ENCODE measurements at places on chromosomes 6 and 20.

- DNase-seq, result no peak
Measured at GRCh38 chr6:168293636-168294530, 25.7 kb downstream of the DACT2 start.

GRCh38 chr20:25030007-25030648 lies 27.8 kb downstream of the ACSS1 start:
- DNase-seq, result no peak

- DNase-seq, result no peak
Measured at GRCh38 chr20:17843246-17844132, 125.1 kb downstream of the SNX5 start.

GRCh38 chr6:63507096-63507495 lies 65.2 kb upstream of the LOC128125822 start:
- DNase-seq, result no peak

DNA sequence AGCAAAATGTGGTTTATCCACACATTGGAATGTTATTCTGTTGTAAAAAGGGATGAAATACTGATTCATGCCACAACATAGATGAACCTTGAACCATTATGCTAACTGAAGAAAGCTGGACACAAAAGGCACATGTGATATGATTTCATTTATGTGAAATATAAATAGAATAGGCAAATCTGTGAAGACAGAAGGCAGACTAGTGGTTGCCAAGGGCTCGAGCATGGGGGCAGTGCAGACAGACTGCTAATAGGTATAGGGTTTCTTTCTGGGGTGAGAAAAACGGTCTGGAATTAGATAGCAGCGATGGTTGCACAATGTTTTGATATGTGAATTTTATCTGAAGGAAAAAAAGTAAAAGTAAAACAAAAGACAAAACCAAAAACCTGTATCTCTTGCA lies 54.6 kb upstream of the FNDC1 start:
- no peak for DNase-seq

GRCh38 chr6:110255211-110255750 lies 75.1 kb downstream of the CDC40 start:
- peak; percentile 45 for DNase-seq

- no peak for DNase-seq
Measured at GRCh38 chr6:108395297-108395696, 100.4 kb downstream of the AFG1L start.

DNA sequence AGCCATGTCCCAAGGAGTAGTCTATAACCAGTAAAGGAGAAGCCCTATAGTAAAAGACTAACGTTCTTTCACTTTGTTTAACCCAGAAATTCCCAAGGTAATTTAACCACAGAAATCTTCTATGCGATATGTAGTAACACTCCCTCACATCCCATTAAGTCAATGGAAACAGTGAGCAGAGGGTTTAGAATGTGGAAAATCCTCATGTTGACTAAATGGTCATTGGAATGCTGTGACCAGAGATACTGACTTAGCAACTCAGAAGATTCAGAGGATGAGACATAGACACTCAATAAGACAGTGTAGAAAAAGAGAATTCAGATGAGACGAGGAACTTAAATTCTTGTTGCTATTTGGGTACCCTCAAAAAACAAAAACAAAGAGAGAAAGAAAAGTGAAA lies 562.2 kb upstream of the NOX3 start:
- no peak for DNase-seq

DNA sequence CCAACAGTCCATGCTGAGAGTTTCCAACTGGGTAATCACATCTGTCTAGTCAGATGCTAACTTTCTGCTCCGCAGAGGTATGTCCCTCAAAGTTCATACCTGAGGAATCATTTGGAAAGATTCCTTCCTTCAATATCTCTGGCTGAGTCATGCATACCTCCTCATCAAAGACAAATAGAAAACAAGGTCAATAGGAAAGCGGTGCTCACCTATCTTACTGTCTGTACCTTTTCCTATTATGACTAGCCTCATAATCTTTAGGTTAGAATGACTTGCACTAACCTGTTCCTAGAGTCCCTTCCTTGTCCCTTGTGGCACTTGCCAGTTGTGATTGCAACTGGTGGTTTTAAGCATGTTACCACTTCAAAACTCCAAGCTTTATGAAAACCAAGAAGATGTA lies 78.2 kb upstream of the PTPRK start:
- no peak for DNase-seq

DNA sequence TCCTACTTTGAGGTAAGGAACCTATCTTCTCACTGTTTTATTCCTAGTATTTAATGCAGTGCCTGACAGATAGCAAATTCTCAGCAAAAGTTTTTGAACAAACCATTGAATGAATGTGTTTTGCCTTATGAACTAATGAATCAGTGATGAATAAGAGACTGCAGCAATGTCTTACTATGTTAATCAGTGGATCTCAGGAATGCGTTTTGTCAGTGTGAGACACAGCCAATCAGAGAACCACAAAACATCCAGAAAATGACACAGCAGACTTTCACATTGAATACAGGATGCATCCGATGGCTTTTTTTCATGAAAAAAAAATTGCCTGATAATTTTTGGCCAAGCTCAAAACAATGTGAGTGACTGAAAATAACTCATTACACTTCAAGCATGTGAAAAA lies 270.5 kb downstream of the BMP2 start:
- no peak for DNase-seq

GRCh38 chr6:42616716-42617115 lies 52.9 kb downstream of the UBR2 start:
- DNase-seq, result no peak

DNA sequence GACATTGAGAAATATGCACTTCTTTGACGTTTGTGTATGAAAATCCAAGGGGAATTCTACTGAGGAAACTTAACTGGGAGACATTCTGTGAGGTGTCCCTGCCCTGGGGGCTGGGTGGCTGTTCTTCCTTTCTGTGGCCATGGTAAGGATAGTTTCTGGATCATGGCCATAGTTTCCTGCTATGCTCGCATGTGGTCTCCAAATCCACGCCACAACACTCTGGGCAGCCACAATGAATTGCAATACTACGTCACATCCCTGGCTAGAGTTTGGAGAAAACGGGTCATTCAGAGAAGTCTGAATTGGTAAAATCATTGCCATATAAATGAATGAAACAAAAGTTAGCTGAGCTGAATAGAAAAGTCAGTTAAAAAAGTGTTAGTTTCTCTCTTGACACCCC lies 230.6 kb downstream of the UTRN start:
- no peak for DNase-seq

DNA sequence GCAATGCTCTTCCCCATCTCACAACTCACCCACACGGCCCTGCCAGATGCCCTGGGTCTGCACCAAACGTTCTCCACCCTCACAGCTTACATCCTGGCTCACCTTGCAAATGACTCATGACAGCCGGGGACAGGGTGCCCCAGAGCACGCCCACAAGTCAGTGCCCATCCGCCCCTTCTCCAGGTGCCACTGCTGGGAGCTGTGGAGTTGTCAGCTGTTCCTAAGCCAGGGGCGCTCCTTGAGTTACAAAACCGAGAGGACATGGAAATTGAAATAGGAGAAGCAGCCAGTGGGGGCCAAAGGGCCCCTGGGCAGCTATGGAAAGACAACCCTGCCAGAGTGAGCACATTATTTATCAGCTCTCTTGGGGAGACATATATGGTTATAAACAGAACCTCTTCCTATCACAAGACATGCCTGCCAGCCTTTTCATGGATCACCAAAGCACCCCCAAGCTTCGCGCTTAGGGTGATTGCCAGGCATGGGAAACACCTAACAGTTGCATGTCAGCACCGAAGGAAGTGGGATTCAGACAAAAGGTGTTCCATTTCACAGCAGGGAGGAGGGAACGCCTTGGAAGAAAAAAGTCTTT lies 236.8 kb downstream of the LY86 start:
- DNase-seq, result no peak

GRCh38 chr20:13858439-13858838 lies 73.6 kb downstream of the NDUFAF5 start:
- no peak for DNase-seq

Measured in thymus (tissue), 14 donors.